ENCODE measurements at places on chromosomes 7 and 10. TPM values are rescaled to one million over a fixed set of nuclear protein-coding genes. Genes with fewer than 3 reads are reported as not detected.
A peak's percentile ranks its signal among the peaks of the same experiment; 100 is the strongest.

- no peak for DNase-seq
Measured at GRCh38 chr10:35532141-35532540, 73.0 kb upstream of the GJD4 start.

DNA sequence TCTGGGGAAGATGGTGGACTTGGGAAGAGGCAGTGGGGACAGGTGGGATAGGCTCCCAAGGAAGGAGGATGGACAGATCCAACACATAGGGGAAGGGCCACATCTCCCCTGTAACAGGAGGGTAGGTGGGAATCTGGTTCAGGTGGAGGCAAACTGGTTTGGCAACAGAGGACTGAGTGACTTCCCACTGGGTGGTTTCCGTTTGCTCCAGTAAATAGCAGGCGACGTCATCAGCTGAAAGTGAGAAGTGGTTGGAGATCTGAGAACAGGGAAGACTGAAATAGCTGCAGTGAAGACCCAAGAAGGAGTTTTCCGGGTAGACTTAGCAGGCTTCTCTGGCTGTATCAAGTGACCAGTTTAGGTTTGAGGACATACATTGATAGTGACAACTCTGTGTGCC is 504.4 kb downstream of the GALNT17 start:
- peak; percentile 85 for DNase-seq

DNA sequence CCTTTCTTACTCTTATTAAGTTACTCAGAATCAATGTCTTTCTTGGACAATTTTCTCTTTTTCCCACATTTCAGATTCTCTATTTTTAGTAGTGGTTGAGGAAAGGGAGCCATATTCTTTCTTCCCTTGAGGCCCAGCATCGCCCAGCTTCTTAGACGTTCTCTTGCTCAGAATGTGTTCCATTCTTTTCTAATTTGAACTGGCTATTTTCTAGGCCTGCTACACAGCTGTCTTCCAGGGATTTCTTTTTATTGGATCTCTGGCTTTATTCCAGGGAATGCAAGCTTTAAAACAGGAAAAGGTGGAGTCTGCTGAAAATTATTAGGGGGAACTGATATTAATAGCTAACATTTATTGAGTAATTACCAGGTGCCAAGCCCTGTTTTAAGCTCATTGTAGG is 58.3 kb downstream of the WIPF3 start:
- peak; percentile 66 for DNase-seq

- DNase-seq = no peak
Measured at GRCh38 chr7:2660359-2661095, 27.5 kb upstream of the AMZ1 start.

DNA sequence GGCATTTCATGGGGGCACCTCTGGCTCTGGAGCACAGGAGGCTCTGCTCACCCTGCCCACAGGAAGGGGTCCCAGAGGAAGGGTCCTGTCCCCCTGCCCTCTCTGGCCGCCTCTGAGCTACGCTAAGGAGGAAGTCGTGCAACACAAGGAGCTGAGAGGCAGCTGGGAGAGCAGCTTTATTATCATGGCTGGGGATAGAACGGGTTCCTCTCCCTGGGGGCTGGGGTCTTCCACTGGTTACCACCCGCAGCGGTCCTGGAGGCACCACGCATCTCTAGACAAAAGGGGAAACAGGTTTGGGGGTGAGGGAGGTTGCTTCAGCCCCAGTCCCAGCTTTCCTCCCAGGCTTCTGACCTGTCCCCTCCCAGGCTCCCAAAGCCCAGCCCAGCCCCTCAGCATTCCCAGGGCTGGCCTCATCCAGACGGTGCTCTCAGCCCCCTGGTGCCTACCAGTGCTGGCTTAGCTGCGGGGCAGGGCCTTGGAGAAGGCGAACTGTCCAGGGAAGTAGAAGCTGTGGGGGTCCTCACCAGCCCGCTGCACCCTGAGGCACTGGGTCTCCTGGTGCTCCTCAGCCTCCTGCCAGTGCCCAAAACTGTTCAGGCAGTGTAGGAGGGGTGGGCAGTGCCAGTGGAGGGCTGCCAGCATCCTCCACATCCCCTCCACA is 3.1 kb downstream of the RARRES2 start:
- DNase-seq = no peak

DNA sequence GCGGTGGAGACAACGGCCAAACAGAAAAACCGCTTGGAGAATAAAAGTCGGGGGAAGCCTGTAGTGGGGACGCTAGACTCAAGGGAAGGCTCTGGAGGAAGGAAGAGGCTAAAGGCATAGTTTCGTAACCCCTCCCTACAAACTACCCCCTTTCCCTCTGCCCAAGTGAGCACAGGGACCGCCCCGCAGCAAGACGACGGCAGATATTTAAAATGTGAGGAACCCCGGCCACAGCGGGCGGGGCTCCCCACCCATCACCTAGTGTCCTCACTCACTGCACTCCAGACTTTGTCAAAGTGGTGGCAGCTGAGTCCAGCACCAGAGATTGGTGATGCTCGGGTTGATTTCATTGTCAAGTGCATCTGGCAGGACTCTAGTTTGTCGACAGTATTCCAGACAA is 69.1 kb downstream of the PRKAG2 start:
- DNase-seq = no peak

The AFAP1L2 gene
- total RNA-seq = 0.45 TPM

The HYAL4 gene
- total RNA-seq = 0.21 TPM

The METTL27 gene
- total RNA-seq = 4.0 TPM

The RARRES2 gene
- 252 TPM for total RNA-seq

The EFCAB10 gene
- total RNA-seq = 0.42 TPM

- no peak for DNase-seq
Measured at GRCh38 chr10:132442636-132443035, 45.6 kb downstream of the PWWP2B start.

DNA sequence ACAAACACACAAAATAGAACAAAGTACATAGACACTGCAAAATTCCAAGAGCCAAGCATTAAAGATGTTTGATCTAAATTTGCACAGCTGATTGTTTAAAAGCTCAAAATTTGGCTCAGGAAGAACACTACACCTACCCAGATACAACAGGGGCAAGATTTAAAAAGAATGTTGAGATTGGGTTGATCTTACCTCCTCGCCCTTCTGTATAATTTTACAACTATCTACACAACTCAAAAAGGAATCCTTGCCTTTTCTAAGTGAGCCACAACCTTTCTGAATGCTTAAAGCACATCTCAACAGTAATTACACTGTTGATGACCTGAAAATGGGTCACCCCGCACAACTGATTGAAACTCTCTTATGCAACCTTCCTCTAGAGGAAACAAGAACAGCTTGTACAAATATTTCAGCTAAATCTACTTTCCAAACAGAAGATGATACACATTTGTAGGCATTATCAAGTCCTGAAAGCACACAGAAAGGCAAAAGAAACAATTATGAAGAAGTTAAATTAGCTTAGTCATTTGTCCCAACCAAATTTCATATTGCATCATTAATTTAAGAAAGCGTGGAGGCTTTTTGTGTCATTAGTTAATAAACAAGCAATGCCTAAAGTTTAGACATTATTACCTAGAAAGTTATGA is 75.5 kb downstream of the UBE2H start:
- DNase-seq = no peak

- no peak for DNase-seq
Measured at GRCh38 chr10:124116771-124117510, 23.5 kb upstream of the CHST15 start.

The ZNF800 gene
- total RNA-seq = 41.4 TPM

The WDR86 gene
- 0.42 TPM for total RNA-seq

GRCh38 chr7:116193329-116194087 is 16.8 kb upstream of the TES start:
- no peak for DNase-seq

The TMEM184A gene
- total RNA-seq = 2.8 TPM

The NEBL gene
- 0.03 TPM for total RNA-seq

DNA sequence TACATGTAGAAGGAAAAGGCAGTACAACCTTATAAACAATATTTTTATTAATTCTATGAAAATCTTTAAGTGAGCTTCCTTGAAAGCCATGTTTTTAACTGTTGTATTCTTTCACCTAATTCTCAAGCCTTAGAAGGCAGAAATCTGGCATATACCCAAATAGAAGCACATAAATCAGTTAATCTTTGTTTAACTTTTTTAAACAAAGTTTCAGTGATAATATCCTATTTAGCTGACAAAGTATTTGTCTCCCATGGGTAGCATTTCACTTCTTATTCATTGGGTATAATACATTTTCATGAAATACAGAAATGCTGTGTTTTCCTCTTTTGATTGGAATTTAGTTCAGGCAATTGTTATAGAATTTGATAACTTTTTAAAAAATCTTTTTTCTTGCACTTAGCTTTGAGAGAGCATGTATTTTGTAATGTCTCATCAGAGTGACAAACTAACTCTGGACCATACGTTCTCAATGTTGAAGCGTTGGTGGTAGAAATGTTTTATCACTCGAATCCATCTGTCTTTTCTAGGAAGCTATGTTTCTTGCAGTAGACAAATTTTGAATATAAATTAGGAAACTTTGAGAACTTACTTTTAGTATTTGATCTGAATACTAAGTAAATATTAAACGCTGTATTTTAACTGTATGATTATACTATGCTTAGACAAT is 78.1 kb downstream of the CREM start:
- no peak for DNase-seq

DNA sequence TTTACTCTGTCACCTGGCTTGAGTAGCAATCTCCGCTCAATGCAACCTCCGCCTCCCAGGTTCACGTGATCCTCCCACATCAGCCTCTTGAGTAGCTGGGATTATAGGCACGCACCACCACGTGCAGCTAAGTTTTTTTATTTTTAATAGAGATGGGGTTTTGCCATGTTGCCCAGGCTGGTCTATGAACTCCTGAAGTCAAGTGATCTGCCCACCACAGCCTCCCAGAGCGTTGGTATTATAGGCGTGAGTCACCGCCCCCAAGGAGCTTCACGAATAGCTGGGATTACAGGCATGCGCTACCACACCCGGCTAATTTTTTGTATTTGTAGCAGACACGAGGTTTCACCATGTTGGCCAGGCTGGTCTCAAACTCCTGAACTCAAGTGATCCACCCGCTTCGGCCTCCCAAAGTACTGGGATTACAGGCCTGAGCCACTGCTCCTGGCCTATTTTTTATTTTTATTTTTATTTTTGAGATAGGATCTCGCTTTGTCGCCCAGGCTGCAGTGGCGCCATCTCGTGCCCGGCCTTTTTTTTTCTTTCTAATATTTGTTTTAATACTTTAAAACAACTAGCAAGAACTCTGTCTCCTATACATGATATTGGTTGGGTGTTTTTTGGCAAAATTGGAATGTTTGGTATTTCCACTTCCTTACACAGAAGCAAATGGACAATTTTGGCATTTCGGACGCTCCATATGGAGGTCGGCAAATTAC is 1.1 kb downstream of the EFCAB10 start:
- no peak for DNase-seq

The MRC1 gene
- total RNA-seq = 0.05 TPM

DNA sequence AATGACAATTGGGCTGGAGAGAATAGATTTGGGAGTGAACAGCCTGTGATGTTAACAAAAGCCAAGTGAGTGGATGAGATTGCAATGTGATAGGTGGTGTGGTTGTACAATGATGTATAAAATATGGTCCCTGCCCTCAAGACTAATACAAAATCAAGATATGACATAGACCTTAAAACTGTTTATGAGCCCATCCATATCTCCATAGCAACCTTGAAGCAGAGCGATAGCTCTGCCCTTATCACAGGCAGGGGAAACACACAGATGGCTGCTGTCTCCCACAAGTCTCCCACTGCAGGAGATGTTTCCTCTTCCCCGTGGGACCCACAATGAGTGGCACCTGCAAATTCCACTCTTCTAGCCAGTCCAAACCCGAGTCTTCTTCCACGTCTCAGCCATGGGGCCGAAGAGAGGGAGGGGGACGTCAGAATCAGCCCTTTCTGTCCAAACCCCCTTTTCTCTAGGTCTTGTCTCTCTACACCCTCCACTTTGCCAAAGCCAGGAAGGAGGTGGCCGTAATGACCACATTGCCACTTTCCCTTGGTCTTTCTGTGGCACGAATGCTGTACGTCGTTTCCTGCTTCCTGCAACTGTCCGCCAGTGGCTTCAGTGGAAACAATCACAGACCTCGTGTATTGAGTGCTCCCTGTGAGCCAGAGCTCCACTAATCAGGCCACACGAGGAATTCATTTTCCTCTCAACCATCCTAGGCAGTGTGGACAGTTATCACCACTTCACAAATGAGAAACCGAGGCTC is 7.5 kb upstream of the TBXAS1 start:
- no peak for DNase-seq

DNA sequence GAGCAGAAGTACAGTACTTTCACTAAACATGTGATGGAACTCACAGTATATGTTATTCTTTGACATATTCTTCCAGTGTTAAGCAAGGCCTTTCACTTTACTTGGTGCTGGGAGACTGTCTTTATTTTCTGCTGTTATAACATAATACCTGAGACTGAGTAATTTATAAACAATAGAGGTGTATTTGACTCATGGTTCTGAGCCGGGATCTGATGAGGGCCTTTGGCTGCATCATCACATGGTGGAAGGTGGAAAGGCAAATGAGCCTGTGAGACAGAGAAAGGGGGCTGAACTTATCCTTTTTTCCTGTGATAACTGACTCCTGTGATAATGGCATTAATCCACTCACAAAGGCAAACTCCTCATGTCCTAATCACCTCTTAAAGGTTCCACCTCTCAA is 1.4 kb downstream of the SUPV3L1 start:
- DNase-seq = no peak

The GPR26 gene
- total RNA-seq = not detected

All from myocyte (in vitro differentiated cells).